ENCODE measurements at places on chromosomes 16 and 17.

GRCh38 chr16:3553138-3553923 is 23.9 kb downstream of the NLRC3 start:
- no peak for DNase-seq

- DNase-seq = no peak
These were observed 3.4 kb downstream of the ARL16 start for GRCh38 chr17:81680150-81680549.

- no peak for DNase-seq
These were observed 93.3 kb downstream of the HELZ start for GRCh38 chr17:67151717-67152116.

DNA sequence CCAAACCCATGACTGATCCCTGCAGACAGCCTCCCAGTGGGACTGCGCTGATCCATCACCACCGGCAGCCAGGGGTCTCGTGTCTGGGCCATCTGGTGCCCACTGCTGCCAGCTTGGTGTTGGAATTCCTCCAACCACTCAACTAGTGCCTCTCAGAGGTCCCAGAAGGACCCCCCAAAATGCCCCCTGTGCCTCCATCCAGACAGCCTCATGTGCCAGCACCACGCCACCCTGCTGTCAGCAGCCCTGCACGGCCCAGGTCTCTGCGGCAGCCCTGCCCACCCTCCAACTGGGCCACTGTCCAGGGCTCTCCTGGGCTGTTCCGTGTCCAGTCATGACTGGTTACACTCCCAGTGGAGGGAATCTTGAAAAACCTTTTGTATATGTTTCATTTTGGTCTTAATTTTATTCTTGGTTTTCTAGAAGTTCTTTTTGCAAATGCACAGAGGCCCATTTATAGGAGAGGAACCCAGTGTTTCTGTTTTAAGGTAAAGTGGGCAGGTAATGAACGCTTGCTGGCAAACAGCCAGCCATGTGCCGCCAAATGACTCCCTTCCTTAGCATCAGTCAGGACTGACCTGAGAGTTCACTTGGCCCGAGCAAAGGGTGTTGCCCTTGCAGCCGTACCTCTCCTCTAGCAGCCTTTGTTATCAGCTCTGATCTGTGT is 34.6 kb downstream of the GRIN2C start:
- no peak for DNase-seq

GRCh38 chr17:58693208-58693607 is 806 bp downstream of the RAD51C start:
- no peak for DNase-seq

DNA sequence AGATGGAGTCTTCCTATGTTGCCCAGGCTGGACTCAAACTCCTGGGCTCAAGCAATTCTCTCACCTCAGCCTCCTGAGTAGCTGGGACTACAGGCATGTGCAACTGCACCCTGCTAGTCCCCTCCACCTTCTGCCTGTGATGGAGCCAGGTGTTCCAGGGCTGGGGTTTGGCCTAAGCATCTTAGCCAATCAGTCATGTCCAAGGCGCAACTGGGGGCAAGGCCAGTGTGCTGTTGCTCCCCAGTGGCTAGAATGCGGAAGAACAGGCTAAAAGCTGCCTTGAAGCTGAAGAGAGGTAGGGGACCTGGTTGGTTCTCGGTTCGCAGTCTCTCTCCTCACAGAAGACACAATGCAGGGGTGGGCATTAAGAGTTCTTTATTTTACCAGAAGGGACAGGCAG is 18.6 kb downstream of the FLOT2 start:
- DNase-seq = peak; percentile 80

DNA sequence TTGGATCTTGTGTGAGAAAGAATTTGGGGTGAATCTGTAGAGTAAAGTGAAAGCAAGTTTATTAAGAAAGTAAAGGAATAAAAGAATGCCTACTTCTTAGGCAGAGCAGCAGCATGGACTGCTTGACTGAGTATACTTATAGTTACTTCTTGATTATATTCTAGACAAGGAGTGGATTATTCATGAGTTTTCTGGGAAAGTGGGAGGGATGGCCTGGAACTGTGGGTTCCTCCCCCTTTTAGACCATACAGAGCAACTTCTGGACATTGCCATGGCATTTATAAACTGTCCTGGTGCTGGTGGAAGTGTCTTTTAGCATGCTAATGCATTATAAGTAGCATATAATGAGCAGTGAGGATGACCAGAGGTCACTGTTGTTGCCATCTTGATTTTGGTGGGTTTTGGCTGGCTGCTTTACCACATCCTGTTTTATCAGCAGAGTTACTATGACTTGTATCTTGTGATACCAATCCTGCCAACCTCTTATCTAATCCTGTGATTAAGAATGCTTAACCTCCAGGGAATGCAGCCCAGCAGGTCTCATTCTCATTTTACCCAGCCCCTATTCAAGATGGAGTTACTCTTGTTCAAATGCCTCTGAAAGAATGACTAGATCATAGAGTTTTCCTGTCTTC is 58.7 kb downstream of the HSD17B2 start:
- no peak for DNase-seq

DNA sequence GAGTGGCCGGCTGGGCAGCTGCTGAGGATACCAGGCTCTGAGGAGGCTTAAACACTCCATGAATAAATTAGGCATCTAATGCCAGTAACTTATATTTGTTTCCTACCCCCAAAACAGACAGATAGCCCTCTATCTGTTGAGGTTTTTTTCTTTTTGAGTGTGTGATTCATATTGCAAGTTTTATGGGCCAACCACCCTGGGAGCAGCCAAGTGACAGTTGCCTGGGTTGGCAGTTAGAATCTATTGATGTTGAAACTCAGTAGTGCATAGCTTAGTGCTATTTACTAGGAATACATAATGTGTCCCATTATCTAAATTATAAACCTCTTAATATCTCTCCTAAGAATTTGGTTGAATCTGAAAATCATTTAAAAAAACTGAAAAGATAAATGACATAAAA is 397.4 kb downstream of the CA10 start:
- DNase-seq = no peak

GRCh38 chr16:48511716-48512115 is 98.3 kb downstream of the N4BP1 start:
- no peak for DNase-seq

All from WTC11 (cell line).